ENCODE measurements at places on chromosomes 7 and 10.

GRCh38 chr7:24406789-24407299, 122.9 kb downstream of the NPY start:
- no peak for DNase-seq

- no peak for DNase-seq
Measured at GRCh38 chr7:19919261-19920095, 146.1 kb upstream of the TMEM196 start.

DNA sequence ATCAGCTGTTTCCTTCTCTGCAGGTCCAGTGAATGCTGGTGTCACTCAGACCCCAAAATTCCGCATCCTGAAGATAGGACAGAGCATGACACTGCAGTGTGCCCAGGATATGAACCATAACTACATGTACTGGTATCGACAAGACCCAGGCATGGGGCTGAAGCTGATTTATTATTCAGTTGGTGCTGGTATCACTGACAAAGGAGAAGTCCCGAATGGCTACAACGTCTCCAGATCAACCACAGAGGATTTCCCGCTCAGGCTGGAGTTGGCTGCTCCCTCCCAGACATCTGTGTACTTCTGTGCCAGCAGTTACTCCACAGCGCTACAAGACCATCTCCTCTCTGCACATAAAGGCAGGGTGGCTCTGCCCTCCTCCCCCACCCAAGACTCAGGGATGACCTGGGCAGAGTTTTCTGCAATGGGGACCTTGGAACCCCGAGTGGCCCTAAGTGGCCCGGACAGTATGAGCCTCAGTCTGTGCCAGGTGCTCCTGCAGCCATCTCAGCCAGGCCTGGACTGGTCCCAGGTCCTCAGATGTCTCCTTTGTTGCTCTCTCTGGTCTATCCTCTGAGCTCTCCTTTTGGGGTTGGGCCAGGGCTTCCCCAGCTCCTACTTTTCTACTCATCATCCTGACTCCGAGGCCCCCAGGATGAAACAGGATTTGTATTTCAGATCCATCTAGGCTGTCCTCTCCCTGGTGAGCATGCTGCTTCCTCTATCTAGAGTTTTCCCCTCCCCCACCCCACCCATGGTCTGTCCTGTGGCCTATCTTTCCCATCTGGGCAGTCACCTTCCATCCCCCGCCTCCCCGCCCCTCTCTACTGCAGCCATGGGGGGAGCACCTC, 212.1 kb upstream of the PRSS58 start:
- DNase-seq: no peak

- DNase-seq: no peak
Measured at GRCh38 chr7:15998617-15999016, 312.1 kb upstream of the MEOX2 start.

- DNase-seq: no peak
Measured at GRCh38 chr7:127380479-127380878, 12.0 kb downstream of the ZNF800 start.

DNA sequence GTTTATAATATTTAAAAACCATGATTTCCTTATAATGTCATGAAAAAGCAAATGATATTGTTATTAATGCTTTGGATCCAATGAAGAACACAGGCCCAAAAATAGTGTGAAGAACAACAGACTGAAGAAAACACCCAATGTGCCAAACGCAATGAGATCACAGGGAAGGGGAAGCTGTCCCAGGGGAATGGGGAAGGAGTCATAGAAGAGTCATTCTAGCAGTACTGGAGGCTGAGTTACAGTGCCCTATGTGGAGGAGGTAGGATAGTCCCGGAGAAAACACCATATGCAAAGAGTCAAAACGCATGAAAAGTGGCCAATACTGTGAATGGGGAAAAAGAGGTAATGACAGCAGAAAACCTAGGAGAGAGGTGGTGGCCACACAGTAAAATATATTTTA, 50.9 kb downstream of the TPK1 start:
- DNase-seq: no peak

DNA sequence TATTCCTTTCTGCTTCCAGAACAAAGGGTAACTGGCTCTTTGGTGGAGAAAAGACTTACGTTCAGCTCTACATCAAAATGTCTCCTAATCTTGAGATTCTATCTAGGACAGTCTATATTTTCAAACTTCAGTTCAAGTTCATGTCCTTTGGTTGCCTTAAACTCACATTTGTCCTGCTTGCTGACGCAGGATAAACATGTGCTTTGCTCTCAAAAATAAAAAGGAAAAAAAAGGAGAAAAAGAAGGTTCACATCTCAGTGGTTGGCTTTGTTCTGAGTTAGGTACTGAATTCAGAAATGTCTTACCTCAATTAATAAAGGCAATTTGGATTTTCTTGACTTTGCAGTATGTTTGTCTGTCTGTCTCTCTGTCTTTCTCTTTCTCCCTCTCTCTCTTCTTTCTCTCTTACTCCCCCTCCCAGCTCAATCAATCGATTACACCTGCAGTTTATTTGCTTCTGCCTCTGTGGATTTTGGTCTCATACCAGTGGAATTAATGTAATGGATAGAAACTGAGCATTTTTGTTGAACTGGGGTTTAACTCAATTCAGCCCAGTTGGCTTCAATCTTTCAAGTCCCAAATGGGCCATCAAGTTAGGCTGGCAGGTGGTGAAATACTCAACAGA, 72.2 kb upstream of the ADRB1 start:
- no peak for DNase-seq

Data from HTR-8/SVneo (cell line).